RWPE2 (cell line): ENCODE measurements at places on chromosomes 4 and X.

DNA sequence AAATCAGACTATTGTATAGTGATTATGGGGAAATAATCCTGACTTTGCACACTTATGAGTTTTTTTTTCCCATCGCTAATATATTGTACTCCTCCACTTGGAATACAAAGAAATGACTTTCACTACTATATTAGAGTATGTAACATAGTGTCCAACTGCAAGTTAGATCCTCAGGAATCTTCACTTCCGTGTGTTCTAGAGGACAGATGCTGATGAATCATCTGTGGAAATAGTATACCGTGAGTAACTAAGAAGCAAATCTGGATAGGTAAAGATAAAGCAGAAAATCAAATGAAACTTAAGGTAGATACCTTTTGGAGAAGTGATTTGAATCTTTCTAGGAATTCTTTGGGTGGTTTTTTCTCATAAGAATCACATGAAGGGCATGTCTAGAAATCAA is 8.3 kb downstream of the IL21 start:
- DNase-seq = no peak

- no peak for DNase-seq
These were observed 86.0 kb downstream of the FUNDC1 start for GRCh38 chrX:44456685-44457084.

DNA sequence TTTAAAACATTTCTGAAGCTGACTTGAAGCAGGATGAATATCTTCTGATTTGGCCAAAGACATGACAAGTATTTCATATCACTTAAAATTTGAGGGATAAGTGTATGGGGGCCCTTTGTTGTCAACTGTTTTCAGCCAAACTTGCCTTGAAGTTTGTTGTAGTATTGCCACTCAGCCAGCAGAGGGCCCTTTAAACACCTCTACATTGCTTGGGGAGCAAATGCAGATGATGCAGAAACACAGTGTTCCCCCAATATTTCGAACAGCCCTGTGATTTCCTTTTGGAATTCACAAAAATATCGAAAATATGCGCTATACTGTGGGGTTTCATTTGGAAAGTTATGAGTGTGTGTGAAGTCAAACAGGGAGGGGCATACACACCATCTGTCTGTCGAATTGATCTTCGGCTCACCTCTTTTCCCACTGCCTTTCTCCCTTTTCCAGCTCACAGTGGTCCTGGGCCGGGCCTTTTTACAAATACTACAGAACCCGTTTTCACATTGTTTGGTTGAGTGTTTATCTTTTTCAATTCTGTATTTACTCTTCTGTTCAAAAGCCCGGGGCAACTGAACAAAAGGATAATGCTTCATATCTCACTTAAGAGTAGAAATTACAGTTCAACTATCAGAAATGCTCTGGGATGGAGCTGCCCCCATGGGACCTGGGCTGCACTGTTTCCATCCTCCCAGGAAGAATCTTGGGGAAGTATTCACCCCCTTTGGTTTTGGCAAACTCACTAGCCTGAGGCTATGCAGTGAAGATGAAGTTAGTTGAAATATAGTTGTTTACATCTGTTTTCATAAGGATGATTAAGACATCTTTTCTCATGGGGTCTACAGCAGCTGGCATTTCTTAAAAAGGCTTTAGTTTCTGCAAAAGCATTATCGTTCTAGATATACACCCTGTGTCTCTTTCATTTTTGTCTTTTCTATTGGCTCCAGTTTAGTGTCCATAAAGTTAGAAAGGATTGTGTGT is 137.6 kb downstream of the EGF start:
- no peak for DNase-seq

- no peak for DNase-seq
These were observed 292.5 kb downstream of the UNC5C start for GRCh38 chr4:95256108-95256835.

- no peak for DNase-seq
These were observed 17.4 kb downstream of the TLR10 start for GRCh38 chr4:38765382-38765781.

- no peak for DNase-seq
These were observed 772 bp upstream of the PABPC4L start for GRCh38 chr4:134202166-134202956.

DNA sequence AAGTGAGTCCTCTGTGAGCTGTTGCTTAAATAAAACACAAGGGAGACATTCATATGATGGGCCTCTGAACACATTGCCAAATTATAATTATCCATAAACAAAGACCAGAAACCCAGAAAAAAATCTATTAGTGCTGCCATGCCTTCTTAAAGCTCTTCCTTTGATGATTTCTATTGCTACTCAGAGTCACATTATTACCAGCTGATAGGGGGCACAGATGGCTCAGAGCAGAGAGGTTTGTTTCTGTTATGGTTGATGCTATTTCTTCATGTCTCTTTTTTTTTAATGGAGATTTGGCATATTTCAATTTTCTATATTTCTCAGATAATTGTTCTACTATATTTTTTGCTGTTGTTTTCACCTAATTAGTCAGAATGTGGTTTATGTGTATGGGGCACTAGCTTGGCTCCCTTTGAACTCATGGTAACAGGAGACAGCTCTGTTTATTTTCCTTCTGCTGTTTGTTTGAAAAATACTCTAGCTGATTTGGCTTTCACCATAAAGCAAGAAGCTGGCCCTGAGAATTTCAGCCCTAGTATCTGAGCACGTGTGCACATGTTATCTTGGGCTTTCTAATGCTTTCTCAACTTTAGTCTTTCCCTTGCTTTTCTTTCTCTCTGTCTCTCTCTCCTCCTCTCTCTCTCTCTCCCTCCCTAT is 568.8 kb downstream of the PPARGC1A start:
- no peak for DNase-seq

DNA sequence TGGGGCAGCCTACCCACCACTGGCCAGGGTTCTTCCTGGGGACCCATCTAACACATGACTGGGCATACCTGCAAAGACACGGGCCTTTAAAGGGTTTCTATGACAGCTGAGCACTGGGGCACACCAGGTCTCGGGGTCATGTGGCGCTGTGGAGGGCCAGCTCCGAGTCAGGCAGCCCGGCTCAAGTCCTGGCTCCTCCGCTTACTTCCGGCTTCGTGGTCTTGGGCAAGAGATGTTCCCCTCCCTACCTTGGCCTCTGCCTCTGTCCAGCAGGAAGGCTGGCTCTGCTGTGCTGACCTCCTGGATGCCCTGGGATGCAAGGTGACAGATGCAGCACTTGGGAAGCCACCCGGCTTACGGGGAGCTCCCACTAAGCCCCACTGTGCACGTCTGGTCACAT is 37.6 kb downstream of the HTRA3 start:
- DNase-seq = peak; percentile 29

DNA sequence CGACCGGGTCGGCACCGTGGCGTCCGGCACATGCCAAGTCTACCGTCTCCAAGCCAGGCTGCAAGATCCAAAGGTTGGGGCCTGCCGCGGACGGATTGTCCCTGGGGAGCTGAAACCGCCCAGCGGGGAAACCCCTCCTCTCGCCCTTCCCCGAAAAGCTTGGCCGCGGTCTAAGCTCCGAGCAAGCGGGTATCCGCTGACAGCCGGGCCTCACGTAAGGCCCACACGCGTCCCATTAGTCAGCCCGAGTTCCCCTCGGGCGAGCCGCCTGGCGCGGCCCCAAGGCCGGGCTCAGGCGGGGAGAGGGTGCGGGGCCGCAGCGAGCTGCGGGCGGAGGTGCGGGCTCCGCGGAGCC is 6.8 kb upstream of the BCOR start:
- no peak for DNase-seq

GRCh38 chr4:106444557-106444956 is 76.0 kb upstream of the GIMD1 start:
- no peak for DNase-seq

DNA sequence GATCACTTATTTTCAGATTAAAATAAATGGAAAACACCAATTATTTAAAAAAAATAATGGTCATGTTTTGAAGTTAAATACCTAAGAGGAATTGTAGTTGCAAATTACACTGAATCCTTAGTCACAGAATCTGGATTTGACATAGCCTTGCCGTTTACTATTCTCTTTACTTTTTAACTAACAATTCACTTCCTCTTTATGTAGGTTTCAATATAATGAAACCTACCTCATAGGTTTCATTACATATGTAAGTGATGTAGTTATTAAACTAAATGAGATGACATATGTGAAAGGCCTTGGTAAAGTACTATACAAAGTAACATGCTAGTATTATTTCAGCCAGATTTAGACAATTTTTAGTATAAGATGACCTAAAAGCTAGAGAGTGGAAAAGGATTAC is 6.5 kb downstream of the SPP1 start:
- DNase-seq = no peak

- DNase-seq = no peak
These were observed 37.3 kb upstream of the CLCN4 start for GRCh38 chrX:10119399-10119990.

DNA sequence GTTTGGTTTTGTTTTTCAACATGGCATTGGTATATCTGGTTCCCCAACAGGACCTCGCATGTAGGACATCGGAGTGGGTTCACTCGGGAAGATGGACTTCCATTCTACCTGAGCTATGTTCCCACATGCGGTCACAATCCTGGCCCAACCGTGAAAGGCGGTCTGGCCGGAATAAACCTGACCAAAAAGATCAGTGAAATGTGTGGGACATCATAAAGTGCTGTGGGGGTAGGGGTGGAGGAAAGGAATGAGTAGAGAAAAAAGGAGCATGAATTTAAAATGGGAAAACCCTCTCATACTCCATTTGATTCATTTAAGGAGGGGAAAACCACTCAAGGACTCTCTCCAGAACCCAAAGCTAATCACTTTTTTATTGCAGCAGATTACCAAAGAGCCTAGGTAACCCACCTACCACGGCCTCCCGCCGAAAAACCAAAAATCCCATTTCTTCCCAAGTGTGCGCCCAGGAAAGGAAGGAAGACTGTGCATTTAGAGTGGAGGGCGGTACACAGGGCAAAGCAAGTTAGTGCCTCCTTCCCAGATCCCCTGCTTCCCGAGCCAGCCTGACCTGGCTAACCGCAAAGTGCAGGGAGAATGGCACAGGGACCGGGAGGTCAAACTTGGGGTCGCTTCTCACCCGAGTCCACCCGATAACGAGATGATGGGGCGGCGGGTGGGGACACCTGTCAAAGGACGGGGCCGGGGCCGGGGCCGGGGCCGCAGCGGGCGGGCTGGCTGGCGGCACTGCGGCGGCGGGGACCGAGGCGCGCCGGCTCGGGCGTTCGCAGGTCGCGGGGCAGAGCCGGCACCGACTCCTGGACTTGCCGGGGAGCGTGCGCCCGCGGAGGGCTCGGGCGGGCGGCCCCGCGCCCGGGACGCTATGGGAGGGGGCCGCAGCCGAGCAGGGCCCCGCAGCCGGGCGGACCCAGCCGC is 669 bp downstream of the TMEM150C start:
- DNase-seq = no peak

- no peak for DNase-seq
These were observed 1038.3 kb downstream of the RAPGEF2 start for GRCh38 chr4:160141206-160141605.

DNA sequence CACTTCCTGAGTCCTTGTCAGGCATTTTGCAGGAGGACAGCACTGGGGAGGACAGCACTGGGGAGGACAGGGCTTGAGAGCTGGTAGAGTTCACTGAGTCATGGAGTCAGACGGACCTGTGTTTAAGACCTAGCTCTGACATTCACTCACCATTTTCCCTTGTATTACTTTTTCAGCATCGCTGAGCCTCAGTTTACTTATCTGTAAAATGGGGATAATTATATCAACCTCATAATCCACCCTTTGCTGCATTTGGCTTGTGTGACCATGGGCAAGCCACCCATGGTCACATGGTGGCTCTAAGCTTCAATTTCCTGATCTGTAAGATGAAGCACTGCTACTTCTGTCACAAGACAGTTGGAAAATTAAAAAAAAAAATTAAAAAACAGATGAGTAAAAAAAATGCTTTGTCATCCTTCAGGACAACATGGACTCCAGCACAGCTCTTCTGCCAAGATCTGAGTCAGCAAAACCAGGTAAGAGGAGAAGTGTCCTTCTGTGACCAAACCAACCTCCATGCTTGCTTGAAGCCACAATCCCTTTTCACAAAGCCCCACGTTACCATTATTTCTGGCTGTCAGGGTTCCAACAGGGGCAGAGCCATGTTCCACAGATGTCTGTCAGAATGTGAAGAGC is 275.5 kb downstream of the RAB28 start:
- DNase-seq = no peak

GRCh38 chr4:102730968-102731533 is 29.7 kb downstream of the MANBA start:
- no peak for DNase-seq

DNA sequence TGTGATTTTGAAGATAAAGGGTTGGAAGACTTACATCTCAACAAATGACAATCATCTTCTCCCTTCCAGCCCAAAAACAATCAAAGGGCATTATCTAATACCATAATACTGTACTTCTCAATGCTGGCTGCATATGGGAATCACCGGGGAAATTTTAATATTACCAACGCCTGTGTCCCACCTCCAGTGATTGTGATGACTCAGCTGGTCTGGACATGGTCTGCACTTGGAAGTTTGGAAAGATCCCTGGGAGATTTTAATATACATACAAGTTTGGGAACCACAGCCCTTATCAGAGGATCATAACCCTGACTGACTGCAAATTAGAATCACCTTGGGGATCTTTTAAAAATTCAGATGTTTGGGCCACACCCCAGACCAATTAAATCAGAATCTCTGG is 29.9 kb downstream of the ARL13A start:
- no peak for DNase-seq

DNA sequence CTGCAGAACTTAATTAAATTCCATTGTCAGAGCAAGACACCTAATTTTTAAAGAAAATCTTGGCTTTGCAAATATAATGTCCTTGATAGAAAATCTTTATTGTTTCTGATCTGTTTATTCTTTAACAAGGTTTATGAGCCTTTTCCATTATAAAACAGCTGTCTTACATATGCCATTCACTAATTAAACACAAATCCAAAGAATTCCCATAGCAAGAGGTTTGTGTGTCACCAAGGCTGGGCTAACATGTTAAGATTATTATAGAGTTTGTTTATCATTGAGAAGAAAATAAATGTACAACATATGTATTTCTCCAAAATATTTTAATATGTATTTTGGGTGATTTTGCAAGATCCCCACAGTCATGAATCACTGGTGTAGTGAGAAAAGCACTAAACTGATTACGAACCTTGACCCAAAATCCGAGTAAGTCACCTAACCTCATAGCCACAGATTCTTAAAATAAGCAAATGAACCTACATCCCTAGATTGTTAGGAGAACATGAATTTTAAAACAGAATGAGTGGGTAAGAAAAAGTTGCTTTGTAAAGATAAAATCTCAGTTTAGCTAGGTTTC is 694.8 kb upstream of the INTU start:
- no peak for DNase-seq

- no peak for DNase-seq
These were observed 56.0 kb downstream of the VGLL1 start for GRCh38 chrX:136588036-136588435.

DNA sequence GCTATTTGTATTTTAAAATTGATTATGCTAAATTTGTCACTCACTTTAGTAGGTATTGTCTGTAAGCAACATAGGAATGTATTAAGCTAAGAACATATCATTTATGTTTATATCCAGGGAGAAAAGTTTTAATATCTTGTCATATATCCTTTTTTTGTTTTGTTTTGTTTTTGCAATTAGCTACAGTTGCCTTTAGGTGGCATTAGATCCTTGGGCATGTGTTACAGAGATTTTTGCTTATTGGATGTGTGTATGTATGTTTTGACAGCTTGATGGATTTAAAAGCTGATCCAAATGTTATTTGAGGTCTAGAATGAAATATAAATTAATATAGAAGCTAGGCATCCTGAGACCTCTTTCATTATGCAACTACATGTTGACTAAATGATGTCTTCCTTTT is 36.1 kb upstream of the OTUD4 start:
- DNase-seq = no peak
